ENCODE measurements at places on chromosomes 7 and 10.

- no peak for DNase-seq
Measured at GRCh38 chr10:7146189-7146588, 264.6 kb downstream of the SFMBT2 start.

GRCh38 chr10:60942134-60942787 lies 1.7 kb downstream of the RHOBTB1 start:
- DNase-seq: no peak

GRCh38 chr10:102832987-102833386 lies 4.2 kb downstream of the CYP17A1 start:
- no peak for DNase-seq

GRCh38 chr10:103673606-103674005 lies 180.1 kb downstream of the NEURL1 start:
- no peak for DNase-seq

- DNase-seq: no peak
Measured at GRCh38 chr10:54962134-54962900, 161.3 kb upstream of the PCDH15 start.

GRCh38 chr7:26784118-26784517 lies 80.3 kb downstream of the SKAP2 start:
- DNase-seq: no peak

GRCh38 chr10:17790651-17791050 lies 18.5 kb upstream of the MRC1 start:
- no peak for DNase-seq

- no peak for DNase-seq
Measured at GRCh38 chr10:132254841-132255240, 52.9 kb downstream of the STK32C start.

GRCh38 chr7:83586281-83586680 lies 62.7 kb downstream of the SEMA3E start:
- no peak for DNase-seq

GRCh38 chr10:116063107-116063506 lies 209.9 kb downstream of the GFRA1 start:
- DNase-seq: no peak

DNA sequence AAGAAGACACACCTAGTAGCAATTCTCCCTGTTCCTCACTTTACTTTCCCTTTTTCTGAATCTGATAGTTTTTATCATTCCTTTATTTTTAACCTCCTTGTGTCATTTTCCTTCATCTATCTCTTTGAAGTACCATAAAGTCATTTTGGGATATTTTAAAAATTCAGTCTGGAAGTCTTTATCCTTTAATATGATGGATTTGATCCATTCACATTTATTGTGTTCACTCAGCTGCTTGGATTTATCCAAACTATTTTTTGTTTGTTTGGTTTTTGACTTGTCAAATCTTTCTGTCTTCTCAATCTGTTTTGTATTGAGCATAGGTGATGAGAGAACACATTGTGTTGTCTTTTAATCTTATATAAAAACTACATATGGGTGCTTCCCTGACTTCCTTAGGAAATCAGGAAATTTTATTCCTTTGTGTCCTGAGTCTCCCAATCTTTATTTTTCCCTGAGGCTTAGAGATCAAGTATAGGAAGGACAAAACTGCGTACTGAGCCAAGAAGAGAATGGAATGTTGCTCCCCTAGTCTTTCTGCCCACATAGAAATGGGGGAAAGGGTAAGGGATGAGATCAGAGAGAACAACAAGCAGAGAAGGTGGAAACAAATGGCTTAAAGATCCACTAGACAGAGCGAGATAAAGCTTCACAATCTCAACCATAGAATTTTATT lies 132.7 kb upstream of the HABP2 start:
- no peak for DNase-seq

GRCh38 chr10:124693396-124693795 lies 50.8 kb downstream of the FAM53B start:
- no peak for DNase-seq

DNA sequence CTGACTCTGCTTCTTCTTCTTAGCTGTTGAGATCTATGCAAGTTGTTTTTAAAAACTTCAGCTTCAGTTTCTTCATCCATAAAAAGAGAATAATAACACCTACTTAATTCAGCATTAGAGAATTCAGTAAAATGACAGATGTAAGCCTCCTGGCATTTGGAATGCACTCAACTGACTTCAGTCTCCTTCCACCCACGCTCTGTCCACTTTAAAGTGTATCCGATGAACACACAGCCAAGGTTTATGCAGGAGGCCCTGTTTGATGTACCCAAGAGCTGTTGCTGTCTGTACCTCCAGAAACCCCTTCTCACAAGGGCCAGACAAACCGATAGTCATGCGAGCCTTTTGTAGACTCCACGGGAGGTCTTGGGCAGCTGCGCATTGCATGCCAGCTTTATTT lies 27.1 kb upstream of the SLC35B4 start:
- DNase-seq: no peak

DNA sequence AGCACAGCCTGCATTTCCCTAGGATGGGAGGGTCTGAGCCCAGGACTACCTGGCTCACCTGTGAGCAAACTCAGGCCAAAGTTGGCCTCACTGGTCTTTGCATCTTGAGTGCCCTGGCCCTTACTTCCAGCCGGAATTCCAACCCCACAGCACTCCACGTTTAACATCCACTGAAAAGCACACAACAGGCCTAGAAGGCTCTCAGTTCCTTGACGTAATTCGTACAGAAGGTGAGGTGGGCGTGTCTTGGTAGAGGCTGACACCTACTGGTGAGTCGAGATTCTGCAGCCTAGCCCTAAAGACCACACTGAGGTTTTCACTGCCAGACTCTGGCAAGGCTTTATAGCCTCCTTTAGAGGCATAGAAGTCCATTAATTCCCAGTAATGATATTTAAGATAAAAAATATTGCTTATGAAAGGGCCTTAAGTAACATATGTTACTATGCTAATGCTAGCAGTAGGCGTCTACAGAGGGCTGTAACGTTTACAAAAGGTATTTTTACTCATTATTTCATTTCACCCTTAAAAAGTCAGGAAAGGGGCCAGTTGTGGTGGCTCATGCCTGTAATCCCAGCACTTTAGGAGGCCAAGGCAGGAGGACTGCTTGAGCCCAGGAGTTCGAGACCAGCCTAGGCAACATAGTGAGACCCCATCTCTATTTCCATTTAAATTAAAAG lies 95.8 kb downstream of the HIP1 start:
- DNase-seq: no peak

- DNase-seq: no peak
Measured at GRCh38 chr10:130074639-130075038, 36.0 kb downstream of the C10orf143 start.

- no peak for DNase-seq
Measured at GRCh38 chr7:111081546-111082267, 9.2 kb upstream of the LRRN3 start.

DNA sequence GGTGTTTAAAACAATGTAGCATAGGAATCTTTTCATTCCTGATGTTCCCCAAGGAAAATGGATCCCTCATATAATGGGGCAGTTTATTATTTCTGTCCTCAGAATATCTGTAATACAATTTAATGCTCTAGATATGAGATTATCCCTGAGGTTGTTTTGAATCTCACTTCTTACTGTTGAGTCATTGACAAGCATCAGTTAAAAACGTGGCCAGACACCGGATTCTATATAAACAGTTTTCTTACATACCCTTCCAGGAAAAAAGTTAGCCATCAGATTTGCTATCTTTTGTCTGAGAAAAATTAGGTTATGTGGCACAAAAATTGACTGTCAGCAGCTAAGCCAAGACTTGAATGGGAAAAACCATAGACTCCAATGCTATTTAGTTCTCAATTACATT lies 539.8 kb upstream of the CELF2 start:
- no peak for DNase-seq

DNA sequence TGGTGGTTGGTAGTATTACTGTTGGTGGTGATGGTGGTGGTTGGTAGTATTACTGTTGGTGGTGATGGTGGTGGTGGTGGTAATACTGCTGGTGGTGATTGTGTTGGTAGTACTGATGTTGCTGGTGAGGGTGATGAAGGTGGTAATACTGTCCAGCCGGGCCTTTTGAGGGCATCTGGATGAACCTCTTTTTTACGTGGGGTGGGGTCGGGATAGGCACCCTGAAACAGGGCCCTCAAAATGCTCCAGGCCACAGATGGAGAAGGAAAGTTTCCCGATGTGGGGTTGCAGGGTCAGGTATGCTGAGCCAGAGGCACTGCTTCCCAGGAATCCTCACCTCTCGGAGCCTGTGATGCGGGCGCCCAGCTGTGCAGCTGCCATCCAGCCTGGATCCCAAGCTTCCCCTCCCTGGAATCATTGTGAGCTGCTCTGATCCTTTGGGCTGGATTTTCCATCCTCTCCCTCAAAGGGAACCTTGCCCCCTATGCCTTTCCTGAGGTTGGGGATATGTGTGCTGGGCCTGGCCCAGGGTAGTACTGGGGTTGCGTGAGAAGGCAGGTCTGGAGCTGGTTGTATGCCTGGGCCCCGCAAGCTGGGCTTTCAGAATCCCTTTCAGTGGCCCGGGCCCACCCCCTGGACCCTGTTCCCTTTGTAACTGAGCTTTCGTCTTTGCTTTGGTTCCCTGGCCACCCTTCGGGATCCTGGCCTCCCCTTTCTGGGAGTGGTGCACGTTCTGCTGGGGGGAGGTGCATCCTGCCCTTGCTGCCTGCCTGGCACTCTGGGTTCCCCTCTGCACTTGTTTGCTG lies 43.3 kb downstream of the DOCK1 start:
- DNase-seq: no peak

DNA sequence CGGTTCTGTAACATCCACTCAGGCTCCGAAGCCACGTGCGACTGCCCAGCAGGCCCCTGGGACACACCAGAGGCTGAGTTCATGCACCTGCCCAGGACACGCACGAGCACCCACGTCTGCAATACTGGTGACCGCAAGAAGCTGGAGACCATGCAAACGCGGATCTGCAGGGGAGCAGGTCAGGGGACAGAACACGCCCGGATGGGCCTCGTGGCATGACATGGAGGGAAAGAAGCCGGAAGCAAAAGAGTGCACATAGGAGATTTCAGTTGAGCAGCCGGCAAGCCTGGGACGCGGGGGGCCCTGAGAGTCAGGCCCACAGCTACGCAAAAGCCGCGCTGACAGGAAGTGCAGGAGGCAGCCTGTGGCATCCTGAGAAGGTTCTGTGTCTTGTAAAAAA lies 73.7 kb downstream of the FOXL3 start:
- DNase-seq: no peak

DNA sequence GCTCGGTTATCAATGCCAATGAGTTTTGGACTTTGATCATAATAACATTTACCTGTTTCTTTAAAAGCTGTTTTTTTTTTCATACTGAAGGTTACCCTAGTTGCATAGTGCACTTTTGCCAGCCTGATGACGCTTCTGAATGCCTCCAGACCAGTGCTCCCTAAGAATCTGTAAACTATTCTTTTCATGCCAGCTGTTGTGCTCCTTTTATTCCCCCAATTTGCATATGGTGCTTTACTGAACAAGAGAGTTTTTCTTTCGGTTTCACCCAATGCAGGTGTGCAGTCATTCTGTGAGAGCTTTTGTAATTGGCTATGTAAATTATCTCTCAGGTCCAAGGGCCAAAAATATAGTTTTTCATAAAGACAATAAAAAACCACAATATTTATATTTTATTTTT lies 48.1 kb upstream of the GLCCI1 start:
- no peak for DNase-seq

GRCh38 chr7:127123220-127123619 lies 129.5 kb downstream of the GRM8 start:
- no peak for DNase-seq

DNA sequence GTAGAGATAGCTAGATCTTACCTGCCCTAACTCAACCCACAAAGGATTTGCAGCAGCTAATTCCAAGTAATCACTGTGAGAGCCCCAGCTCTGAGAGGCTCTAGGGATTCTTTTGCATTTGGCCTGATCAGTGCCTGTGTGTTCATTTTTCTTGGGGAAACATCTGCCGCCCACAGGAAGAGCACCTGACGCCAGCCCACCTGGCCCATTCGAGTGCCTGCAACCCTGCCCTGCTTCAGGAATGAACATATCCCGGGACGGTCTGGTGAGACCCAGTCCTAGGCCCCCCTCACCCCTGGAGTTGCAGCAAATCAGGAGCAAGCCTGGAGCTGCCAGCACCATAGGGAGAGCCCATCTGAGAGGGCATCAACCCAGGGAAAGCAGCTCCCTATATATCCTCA lies 38.8 kb downstream of the GSDME start:
- no peak for DNase-seq

DNA sequence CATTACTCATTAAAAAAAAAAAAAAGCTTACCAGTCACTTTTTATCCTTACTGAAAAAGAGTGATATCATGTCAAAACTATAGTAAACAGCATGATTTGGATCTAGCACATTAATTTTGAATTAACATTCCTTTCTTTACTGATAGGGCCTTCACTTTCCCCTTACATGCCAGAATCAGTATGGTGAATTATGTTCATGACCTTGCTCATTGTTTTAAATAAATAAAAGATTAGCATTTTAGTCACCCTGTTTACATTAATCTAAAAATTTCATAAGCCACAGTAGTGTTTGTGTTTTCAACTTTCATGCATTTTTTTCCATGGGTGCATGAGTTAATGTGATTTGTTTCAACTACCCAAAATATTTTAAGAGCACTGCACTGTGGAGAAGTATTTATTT lies 160.8 kb downstream of the TFEC start:
- DNase-seq: no peak

DNA sequence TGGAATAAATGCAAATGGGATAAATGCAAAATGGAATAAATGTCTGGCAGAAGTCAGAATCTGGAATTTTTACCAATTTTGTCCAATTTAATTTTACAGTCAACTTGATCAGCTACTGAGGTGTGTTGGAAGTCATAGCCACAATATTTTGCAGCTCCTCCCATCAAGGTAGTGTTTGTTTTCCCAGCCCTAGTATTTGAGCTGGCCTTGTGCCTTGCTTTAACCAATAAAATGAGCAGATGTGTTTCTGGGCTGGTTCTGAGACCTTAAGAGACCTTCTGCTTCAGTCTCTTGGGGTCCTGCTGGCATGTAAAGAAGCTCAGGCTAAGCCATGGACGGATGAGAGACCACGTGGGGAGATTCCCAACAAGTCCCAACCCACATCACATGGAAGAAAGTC lies 42.7 kb upstream of the RSBN1L start:
- no peak for DNase-seq

DNA sequence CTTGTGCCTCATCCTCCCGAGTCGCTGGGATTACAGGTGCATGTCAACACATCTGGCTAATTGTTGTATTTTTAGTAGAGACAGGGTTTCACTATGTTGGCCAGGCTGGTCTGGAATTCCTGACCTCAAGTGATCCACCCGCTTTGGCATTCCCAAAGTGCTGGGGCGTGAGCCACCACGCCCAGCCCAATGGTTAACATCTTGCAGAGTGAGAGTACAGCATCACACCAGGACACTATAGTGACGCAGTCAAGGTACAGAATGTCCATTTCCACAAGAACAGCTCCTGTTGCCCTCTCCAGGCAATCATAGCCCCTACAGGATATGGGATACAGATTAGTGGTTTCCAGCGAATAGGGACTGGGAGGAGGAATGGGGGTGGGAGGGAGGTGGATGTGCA lies 34.0 kb downstream of the MYO1G start:
- DNase-seq: no peak

- DNase-seq: no peak
Measured at GRCh38 chr7:102030696-102031095, 213.3 kb downstream of the CUX1 start.

GRCh38 chr10:75470901-75471300 lies 39.5 kb downstream of the LRMDA start:
- peak; percentile 56 for DNase-seq

- DNase-seq: no peak
Measured at GRCh38 chr7:95780665-95781064, 8.3 kb downstream of the DYNC1I1 start.

Measured in BJ (cell line).